T-helper 1 cell treated with Interleukin-12 subunit alpha and Interleukin-12 subunit beta and Interleukin-4 antibody, amounts not matched to agents 30 ng/mL and 1 ng/mL, for 36 hours (primary cell): ENCODE measurements at places on chromosomes 3 and 15. TPM values are rescaled to one million over a fixed set of nuclear protein-coding genes. Genes with fewer than 3 reads are reported as not detected.

The FMN1 gene
- 0.05 TPM in 1 of 2 replicates, not detected in the other for total RNA-seq

The VPS39 gene
- total RNA-seq: 86.8 TPM in 2 replicates

The H1-8 gene
- total RNA-seq: not detected in 2 replicates

The PPM1L gene
- total RNA-seq: 5.4 and 6.3 TPM in 2 replicates

The DNAH12 gene
- total RNA-seq: 0.10 and 0.20 TPM in 2 replicates

The CPLX3 gene
- total RNA-seq: 0.91 and 1.4 TPM in 2 replicates

The ELL3 gene
- total RNA-seq: 0.34 and 1.6 TPM in 2 replicates

The NGLY1 gene
- 57.7 and 61.7 TPM in 2 replicates for total RNA-seq

The ANKUB1 gene
- total RNA-seq: not detected in 2 replicates

The MESP2 gene
- total RNA-seq: not detected in 2 replicates

The CEP19 gene
- 5.3 and 5.5 TPM in 2 replicates for total RNA-seq

The PIF1 gene
- total RNA-seq: 32.1 and 33.7 TPM in 2 replicates

The GCSAM gene
- total RNA-seq: 5.3 and 5.7 TPM in 2 replicates

The PLS1 gene
- total RNA-seq: 5.0 and 5.6 TPM in 2 replicates

The SI gene
- not detected in 2 replicates for total RNA-seq

The BCHE gene
- not detected in 2 replicates for total RNA-seq

The NUTM1 gene
- total RNA-seq: not detected in 2 replicates

The CIAO2A gene
- total RNA-seq: 58.7 and 64.2 TPM in 2 replicates

The MEIS2 gene
- total RNA-seq: not detected in 2 replicates

The PEX11A gene
- 1.7 and 2.0 TPM in 2 replicates for total RNA-seq

The ASB14 gene
- total RNA-seq: not detected in 2 replicates

The GOLGB1 gene
- 40.4 and 42.0 TPM in 2 replicates for total RNA-seq

The MYZAP gene
- total RNA-seq: not detected in 2 replicates

The CLDN11 gene
- total RNA-seq: 0.10 TPM in 1 of 2 replicates, not detected in the other

The DYNC1LI1 gene
- 28.6 and 29.0 TPM in 2 replicates for total RNA-seq

The EXD1 gene
- total RNA-seq: not detected in 2 replicates

The FANCD2OS gene
- not detected in 2 replicates for total RNA-seq

The AMT gene
- total RNA-seq: 3.9 and 4.6 TPM in 2 replicates

The ROPN1 gene
- not detected in 2 replicates for total RNA-seq

The CCR3 gene
- 0.24 and 0.27 TPM in 2 replicates for total RNA-seq

The RPUSD2 gene
- 11.8 and 13.0 TPM in 2 replicates for total RNA-seq

The RGMA gene
- 0.07 TPM in 1 of 2 replicates, not detected in the other for total RNA-seq

The GOLGA8T gene
- total RNA-seq: 0.20 TPM in 1 of 2 replicates, not detected in the other

The SLCO2A1 gene
- not detected in 2 replicates for total RNA-seq

The C3orf80 gene
- total RNA-seq: 0.17 TPM in 1 of 2 replicates, not detected in the other

The EPHB3 gene
- total RNA-seq: 0.10 TPM in 2 replicates

The RBP2 gene
- not detected in 2 replicates for total RNA-seq

The ZNF619 gene
- 8.4 and 8.9 TPM in 2 replicates for total RNA-seq

The CCR8 gene
- total RNA-seq: 11.3 and 12.8 TPM in 2 replicates

The TJP1 gene
- total RNA-seq: not detected in 2 replicates

The TLR9 gene
- total RNA-seq: 0.34 and 0.49 TPM in 2 replicates

The NANOGP8 gene
- not detected in 2 replicates for total RNA-seq

The IREB2 gene
- total RNA-seq: 73.4 and 80.5 TPM in 2 replicates

The C3orf49 gene
- total RNA-seq: not detected in 2 replicates

The CFAP161 gene
- total RNA-seq: not detected in 2 replicates

The ZIC1 gene
- not detected in 2 replicates for total RNA-seq

The ALPK3 gene
- total RNA-seq: 0.29 and 0.49 TPM in 2 replicates

The CD86 gene
- total RNA-seq: 5.4 and 6.4 TPM in 2 replicates

The CHST13 gene
- not detected in 2 replicates for total RNA-seq

The SNX22 gene
- total RNA-seq: 0.37 and 0.51 TPM in 2 replicates

The MINAR1 gene
- total RNA-seq: 0.88 and 1.3 TPM in 2 replicates

The ADCY5 gene
- total RNA-seq: not detected in 2 replicates
